ENCODE measurements at places on chromosomes 4 and X.
A peak's percentile ranks its signal among the peaks of the same experiment; 100 is the strongest.

DNA sequence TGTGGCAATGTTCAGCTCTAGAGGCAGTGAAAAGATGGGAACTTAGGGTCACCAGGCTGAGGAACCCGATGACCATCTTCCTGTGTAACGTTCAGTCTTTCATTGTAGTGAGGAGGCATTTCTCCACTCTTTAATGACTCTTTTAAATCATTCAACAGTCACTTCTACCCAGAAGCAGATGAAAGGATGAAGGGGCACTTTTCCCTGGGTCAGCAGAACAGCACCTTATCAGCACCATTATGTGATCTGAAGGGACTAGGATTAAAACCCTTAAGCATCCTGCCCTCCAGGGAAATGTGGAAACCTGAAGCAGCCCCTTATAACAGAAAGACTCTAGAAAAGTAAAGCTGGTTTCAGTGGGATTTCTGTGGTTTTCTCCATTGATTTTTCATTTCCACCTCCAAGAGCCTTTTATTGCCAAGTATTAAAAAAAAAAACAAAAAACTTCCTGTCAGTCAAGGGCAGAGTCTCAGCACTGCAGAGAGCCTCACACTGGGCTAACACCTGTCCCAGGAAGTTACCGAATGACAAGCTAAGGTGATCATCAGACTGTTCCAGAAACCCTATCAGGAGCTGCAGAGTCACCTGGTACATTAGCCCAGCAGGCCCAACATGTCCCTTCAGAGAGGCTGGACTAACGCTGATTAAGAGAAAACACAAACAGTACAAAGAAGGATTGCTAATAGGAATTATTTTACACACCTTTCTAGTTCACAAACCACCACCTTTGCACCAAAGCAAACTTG, 185.9 kb downstream of the SHROOM3 start:
- ATAC-seq: peak; percentile 88

DNA sequence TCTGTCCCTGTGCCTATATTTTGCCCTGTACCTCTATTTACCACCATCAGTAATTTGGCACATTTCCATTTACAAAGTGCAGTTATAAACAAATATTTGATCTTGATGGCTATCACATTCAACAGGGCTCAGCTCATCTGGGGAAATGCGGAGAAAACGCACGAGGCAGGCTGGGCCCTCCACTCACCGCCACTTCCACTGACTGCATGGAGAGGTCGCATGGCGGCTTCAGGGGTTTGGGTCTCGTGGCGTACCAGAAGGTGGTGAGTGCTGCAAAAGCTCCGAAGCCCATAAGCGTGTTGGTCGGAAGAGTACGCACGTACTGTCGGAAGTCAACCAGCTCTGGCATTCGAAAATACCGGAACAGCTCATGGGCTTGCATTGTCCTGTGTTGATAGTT, 22.6 kb downstream of the ACSL1 start:
- no peak for ATAC-seq

DNA sequence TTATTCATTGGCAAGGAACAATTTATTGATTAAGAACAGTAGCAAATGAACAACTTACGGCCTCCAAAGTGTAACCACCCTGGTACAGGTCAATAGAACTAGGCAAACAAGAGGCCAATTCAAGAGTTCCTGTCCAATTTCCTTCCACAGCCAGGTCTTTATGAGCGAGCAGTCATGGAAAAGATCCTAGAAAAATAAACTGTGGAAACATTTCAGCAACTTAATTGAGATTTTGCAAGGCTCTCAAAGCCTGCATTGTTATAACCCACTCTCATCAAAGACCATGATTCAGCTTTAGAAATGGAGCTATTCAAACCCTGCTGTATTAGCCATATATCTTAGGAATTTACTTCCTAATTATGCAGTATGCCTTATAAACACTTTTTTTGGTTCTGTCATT, 43.6 kb downstream of the UNC5C start:
- ATAC-seq: no peak

- ATAC-seq: no peak
Measured at GRCh38 chrX:5857232-5857631, 371.4 kb downstream of the NLGN4X start.

GRCh38 chr4:84051089-84051488, 448.0 kb downstream of the NKX6-1 start:
- no peak for ATAC-seq

DNA sequence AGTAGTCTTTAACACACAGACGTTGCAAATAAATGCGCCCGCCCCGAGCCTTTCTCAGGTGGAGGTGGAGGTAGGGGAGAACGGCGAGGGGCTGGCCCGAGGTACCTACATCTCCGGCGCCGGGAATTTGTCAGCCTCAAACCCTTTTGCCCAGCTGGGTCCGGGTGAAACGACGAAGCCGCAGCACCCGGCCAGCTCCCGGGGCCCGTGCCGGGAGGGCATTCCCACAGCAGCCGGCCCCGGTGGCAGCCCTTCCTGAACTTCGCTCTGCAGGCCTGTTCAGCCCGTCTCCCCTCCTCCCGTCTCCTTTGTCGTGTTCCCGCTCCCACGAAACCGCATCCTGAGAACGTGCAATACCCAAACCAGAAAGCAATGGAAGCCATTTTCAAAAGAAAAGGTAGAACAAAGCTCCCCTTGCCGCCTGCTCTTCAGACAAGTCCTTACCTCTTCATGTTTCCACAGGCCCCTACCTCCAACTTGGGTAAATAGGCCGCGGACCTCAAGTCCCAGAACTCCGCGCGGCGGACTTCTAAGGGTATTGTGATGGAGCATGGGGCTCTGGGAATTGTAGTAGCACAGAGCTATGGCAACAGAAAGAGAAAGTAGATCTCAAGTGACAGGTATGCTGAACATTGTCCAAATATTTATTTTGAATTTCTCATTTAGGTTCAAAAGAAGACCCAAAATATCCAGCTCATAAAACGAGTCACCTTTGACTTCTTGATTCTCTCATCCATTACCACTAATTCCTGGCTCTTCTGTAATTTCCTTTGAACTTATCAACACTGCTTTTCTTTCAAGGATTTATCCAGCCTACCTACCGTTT, at the start of gene RBM41:
RBM41 (minus strand) TSS at position 501 of the 826 bp plus-strand sequence; CDS start at position 452, 49 bp downstream.
- peak; percentile 97 for ATAC-seq

DNA sequence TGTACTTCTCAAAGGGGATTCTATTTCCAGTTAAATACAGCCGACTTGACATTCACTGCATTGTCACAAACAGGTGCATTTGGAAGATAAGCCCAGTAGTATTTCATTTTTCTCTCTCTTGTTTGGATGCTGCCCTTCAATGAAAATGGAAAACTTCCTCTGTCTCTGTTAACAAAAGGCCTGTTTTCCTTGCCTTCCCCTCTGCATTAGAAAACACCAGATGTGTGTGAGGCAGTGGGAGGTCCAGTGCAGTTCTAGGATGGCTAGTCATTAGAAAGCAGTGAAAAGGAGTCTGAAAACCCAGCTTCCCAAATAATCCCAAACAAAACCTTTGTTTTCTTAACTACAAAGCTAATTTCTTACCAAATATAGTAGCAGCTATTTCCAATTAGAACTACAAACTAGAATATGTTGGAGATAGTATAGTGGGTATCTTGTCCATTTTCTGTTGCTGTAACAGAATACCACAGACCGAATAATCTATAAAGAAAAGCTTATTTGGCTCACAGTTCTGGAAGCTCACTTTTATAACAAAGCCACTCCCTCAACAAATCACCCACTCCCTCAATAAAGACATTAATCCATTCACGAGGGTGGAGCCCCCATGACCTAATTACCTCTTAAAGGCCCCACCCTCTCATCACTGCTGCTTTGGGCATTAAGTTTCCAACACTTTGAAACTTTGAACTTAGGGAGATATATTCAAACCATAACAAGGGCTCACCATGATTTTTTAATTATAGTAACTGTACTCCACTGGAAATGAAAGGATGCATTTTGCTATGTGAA, 452.1 kb upstream of the RPS6KA3 start:
- no peak for ATAC-seq

- no peak for ATAC-seq
Measured at GRCh38 chrX:21658152-21658737, at the start of gene KLHL34. KLHL34 (minus strand) TSS chrX:21658330; CDS start chrX:21657788, 542 bp downstream.

GRCh38 chr4:114043116-114043515, 63.7 kb upstream of the ARSJ start:
- no peak for ATAC-seq

DNA sequence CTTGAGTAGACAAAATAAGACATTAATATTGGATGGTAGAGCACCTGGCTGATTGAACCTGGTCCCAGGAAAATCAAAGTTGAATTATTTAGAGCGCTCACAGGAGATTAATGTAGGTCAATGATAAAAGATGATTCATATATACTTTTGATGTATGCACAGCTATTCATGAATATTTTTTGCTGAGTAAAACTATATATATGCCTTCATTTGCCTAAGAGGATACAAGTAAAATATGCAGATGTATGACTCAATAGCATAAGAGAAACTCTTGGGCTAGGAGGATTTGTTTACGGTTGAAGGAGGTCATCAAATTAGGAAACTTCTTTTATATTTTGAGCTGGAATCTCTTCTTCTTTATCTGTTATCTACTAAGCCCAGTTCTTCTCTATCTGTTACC, 202.7 kb upstream of the HS3ST1 start:
- peak; percentile 63 for ATAC-seq

DNA sequence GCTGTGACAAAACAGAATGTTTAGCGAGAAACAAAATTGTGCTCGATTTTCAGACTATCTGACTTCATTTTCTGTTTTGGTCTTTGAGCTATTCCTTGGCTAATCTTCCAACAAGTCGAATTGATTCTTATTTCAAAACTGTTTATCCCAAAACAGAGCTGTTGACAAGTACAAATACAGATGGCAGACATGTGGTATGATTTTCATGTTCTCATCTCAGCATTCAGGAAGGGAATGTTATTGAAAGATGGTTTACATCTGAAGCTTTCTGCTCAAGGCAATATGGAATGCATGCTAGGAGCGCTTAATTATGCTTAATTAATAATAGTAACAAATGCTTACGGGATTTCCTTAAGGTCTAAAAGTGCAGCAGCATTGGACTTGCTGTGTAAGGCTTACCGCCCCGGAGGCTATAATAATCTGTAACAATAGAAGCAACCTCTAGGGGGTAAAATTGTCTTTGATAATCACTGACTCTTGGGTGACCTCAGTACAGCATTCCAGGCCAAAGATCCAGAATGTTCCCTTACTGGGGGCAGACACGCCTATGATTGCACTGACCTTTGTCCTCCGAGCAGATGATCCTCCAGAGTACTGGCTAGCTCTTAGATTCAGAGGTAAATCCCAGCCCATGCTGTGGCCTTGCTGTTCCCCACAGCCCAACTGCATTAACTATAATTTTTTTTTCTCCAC, 16.4 kb downstream of the LSM6 start:
- no peak for ATAC-seq

DNA sequence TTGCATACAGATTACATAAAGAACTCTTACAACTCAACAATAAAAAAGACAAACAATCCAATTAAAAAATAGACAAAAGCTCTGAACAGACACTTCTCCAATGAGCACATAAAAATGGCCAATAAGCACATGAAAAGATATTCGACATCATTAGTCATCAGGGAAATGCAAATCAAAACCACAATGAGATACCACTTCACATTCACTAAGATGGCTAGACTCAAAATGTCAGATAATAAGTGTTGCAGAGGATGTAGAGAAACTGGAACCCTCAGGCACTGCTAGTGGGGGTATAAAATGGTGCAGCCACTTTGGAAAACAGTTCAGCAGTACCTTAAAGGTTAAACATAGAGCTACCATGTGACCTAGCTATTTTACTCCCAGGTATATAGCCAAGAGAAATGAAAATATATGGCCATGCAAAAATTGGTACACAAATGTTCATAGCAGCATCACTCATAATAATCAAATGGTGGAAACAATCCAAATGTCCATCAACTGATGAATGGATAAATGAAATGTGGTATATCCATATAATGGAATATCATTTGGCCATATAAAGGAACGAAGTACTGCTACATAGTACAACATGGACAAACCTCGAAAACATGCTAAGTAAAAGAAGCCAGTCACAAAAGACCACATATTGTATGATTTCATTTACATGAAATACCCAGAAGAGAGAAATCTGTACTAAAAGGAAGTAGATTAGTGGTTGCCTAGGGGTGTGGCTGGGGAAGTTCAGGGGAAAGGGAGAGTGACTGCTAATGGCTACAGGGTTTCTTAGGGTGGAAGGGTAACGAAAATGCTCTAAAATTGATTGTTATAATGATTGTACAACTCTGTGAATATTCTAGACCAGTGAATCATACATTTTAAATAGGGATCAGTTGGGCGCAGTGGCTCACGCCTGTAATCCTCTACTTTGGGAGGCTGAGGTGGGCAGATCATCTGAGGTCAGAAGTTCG, 29.4 kb downstream of the SASH3 start:
- ATAC-seq: no peak

DNA sequence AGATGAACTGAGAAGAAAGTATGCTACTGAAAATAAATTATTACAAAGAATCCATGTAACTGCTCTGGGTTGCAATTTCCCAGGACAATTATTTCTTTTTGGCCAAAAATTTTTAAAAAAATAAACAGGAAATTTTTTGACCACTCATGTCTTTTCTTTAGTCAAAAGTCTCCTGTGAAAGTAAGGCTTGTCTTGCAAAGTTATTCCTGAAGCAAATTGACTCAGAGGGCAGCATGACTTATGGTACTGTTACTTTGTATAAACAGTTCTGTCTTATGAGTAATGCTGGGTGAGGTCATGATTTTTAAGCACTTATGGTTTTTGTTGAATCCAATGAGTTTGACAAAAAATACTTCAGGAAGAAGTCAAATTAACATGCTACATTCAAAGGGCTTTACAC, 292.8 kb upstream of the ARSJ start:
- ATAC-seq: peak; percentile 86

GRCh38 chrX:15404401-15405096, 20.3 kb upstream of the VEGFD start:
- ATAC-seq: no peak

GRCh38 chr4:37988670-37989069, 28.5 kb downstream of the PTTG2 start:
- ATAC-seq: no peak

DNA sequence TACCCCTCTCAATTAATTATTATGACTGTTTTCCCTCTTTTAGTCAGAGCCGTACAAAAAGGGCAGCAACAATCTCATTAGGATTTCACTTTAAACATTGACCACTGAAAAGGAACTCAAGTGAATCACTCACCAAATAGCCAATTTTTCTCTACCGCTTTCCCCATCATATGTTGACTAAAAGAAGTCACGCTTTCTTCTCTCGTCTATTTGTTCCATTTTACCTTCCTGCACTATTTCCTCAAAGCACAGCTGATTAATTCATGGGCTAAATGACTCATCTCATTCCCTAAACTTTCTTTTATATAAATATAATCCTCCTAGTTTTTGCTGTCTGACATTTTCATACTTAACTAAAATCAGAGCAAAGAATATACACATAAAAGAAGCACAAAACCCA, 8.2 kb downstream of the MID1 start:
- peak; percentile 36 for ATAC-seq

- peak; percentile 83 for ATAC-seq
Measured at GRCh38 chr4:56976837-56977320, 527 bp downstream of the NOA1 start.

- no peak for ATAC-seq
Measured at GRCh38 chrX:65602221-65602560, 65.3 kb upstream of the MSN start.

GRCh38 chr4:114250439-114250891, 271.0 kb upstream of the ARSJ start:
- ATAC-seq: no peak
